ENCODE measurements at places on chromosomes 13 and 19.

- no peak for DNase-seq
Measured at GRCh38 chr13:34868733-34869132, 73.3 kb upstream of the NBEA start.

- no peak for DNase-seq
Measured at GRCh38 chr13:110128546-110128945, 178.4 kb downstream of the COL4A1 start.

GRCh38 chr13:91813253-91813652 is 414.8 kb downstream of the GPC5 start:
- no peak for DNase-seq

DNA sequence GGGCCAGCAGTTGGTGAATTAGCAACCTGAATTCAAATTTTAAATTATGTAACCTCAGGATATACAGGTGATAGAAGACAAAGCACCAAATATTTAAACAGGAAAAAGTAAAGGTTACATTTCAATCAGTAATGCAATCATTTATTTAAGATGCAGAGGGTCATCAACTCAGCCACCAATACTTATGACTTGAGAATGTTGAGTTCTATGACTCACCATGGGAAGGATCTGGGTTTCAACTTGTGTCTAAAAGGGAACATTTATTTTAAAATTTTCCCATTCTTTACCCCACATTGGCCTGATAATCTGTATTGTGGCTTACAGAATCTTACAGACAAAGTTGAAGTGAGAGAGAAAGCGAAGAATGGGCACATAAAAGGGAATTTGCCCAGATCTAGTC is 418.0 kb downstream of the NDFIP2 start:
- no peak for DNase-seq

DNA sequence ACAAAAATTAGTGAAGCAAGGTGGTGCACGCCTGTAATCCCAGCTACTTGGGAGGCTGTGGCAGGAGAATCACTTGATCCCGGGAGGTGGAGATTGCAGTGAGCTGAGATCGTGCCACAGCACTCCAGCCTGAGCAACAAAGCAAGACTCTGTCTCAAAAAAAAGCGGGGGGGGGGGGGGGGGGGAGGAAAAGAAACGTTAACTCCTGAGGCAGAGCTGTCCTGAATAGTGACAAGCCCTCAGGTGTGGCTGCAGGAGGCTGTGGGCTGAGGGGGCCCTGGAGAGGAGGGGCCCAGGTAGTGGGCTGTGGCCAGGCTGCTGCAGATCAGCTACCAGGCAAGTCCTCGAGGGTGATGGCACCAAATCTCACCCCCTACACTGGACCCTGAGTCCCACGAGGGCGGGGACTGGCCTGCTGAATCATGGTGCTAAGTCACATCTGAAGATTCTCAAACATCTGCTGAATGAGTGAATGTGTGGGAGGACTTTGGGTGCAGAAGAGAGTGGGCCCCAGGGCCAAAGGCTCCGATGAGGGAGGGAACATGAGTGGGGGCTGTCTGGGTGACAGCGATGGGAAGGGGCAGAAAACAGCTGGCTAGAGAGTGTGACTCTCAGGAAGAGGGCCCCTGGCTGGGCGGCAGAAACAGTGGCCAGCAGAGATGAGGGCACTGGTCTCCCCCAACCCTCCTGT is 24.6 kb upstream of the ATP1A3 start:
- no peak for DNase-seq

- DNase-seq, result no peak
Measured at GRCh38 chr13:98519976-98520375, 56.9 kb downstream of the STK24 start.

DNA sequence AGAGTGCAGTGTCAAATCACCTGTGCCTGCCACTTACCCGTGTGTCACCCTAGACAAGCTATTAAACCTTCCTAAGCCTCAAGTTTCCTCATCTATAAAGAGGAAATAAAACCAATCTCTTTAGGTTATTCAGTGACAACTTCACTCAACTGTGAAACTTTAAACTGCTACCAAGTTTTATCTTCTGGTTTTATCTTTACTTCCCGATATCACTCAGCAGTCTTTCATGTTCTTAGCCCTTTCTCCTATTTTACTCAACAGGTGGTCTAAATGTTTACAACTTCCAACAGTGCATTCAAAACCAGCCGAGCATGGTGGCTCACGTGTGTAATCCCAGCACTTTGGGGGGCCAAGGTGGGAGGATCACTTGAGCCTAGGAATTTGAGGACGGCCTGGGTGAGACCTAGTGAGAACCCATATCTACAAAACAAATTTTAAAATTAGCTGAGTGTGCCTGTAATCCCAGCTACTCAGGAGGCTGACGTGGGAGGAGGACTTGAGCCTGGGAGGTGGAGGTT is 59.6 kb downstream of the GPALPP1 start:
- no peak for DNase-seq

DNA sequence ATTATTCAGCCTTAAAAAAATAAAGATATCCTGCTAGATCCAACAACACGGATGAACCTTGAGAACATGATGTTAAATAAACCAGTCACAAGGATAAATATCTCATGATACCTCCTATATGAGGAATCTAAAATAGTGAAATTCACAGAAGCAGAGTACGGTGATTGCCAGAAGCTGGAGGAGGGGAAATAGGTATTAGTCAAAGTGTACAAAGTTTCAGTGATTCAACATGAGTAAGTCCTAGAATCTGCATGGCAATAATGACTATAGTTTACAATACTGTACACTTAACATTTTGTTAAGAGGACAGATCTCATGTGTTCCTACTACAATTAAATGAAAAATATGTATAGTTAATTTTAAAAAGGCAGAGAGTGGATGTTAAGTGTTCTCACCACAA is 206.6 kb upstream of the SLC10A2 start:
- DNase-seq, result no peak

- DNase-seq, result peak; percentile 84
Measured at GRCh38 chr13:30112602-30113435, 194.5 kb downstream of the KATNAL1 start.

DNA sequence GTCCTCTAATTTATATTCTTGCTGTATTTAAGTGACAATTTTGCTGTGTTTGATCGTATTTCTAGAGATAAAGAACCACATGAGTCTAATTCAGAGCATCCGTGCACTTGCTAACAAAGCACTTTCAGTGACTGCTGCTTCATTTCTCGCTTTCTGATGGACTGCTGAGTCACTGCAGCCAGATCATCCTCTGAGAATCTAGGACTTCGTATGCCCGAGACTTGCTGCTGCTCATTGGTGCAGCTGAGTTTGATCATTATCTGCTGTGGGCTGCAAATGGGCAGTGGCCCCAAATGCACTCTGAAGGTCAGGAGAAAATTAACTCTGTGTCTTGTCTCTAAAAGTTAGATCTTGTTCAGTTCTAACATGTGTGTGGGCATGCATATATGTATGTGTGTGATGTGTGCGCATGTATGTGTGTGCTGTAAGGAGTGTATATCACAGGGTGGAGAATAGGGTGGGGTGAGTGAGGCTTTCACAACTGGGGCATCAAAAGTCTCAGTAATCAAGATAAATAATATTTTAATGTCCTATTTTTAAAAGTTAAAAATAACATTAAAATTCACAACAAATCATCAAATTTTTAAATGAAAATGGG is 342.6 kb downstream of the MTUS2 start:
- no peak for DNase-seq

DNA sequence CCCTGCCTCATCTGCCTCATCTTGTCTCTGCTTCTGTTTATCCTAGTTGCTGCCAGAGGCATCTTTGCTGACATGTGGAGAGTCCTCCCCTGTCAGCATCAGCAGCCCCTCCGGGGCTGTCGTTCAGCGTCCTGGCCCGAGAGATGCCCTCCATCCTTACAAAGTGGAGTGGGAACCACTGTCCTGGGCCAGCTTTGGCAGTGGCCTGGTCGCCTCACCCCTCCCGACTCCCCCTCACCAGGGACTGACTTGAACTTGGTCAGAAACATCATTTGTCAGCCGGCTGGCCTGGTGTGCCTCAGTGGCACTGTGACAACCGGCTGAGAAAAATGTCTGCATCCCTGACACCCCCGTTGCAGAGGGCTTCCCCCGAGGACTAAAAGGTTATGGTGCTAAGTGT is 20.6 kb downstream of the FGF9 start:
- no peak for DNase-seq

- DNase-seq, result no peak
Measured at GRCh38 chr13:64127856-64128255, 2712.2 kb upstream of the PCDH20 start.

DNA sequence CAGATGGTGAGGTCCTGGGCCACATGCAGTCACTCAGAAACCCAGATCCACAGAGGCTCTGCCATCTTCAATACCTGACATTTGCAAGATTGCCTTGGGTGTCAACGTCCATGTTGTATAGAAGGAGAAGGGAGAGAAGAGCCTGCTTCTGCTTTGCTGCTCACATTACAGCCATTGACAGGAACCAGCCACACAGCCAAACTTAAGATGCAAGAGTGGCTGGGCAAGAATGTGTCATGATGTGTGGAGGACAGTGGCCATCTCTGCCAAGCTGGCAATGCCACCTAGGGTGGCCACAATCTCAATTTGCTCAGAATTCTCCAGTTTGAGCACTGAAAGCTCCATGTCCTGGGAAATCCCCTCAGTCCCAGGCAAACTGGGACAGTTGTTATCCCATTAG is 25.9 kb upstream of the SERPINE3 start:
- DNase-seq, result no peak

DNA sequence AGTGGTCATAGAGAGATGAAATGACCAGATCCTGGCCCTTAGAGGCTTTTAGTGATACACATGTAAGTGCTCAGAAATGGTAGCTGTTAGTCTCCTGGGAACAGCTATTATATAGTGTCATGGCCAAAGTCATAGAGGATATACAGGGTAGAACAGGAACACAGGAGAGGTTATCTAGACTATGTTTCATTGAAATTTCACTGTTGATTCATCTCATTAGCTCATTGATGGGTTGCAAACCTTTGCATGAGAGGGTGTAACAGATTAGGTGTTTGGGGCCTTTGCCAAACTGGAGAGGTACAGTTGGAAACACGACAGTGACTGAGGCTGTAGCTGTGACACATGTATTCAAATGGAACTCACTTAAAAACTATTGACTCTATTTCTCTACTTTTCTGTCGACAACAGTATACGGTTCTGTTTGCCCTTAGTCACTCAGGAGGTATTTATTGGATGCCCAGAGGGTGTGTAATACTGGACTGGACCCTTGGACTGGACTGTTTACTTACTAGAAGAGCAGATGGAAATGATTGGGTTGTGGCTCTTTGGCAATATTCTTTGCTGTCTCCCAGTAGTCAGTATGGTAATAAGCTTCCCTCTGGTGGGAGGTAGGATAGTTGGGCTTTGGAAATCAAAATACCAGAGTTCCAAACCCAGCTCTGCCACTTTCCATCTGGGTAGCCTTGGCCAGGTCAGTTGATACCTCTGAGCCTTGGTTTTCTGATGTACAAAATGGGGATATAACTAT is 29.8 kb downstream of the ARHGAP35 start:
- no peak for DNase-seq

Measured in activated naive CD8-positive, alpha-beta T cell treated with anti-CD3 and anti-CD28 coated beads, Interleukin-2, amount 50 U/mL, for 24 hours (primary cell).